DMS79 (cell line): ENCODE measurements at places on chromosomes 11 and 22.

DNA sequence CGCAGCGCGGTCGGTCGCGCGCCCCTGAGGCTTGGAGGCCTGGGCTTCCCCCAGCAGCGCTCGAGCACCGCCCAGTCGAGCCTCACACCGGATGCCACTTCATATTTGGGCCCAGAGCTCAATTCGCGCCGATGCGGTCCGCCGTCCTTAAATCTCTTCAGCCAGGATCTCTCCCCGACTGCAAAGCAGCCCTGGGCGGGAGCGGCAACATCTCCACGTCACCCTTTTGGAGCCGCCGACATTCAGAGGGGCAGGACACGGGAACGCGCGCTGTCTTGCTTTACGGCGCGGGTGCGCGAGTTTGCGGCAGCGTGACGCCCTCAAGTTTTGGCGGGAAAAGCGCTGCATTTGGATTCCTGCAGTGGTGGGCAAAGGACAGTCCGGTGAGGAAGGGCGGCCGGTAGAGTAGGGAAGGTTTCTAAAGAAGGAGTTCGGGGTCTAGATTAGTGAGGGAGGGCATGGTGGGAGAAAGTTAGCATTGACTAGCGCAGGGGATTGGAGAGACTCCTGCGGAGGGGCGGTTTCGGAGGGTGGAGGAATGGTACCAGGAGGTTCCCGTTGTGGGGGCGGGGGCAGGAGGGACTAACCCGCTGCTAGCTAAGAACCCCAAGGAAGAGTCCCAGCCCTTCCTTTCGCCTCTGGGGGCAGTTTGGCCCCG lies 796 bp downstream of the CHEK1 start:
- DNase-seq: peak; percentile 90

GRCh38 chr11:110797453-110797852 lies 85.2 kb upstream of the ARHGAP20 start:
- DNase-seq: no peak

- DNase-seq: no peak
Observed at GRCh38 chr22:28442264-28442710, 237.4 kb downstream of the TTC28 start.

GRCh38 chr11:95305705-95306104 lies 74.7 kb upstream of the SESN3 start:
- no peak for DNase-seq

DNA sequence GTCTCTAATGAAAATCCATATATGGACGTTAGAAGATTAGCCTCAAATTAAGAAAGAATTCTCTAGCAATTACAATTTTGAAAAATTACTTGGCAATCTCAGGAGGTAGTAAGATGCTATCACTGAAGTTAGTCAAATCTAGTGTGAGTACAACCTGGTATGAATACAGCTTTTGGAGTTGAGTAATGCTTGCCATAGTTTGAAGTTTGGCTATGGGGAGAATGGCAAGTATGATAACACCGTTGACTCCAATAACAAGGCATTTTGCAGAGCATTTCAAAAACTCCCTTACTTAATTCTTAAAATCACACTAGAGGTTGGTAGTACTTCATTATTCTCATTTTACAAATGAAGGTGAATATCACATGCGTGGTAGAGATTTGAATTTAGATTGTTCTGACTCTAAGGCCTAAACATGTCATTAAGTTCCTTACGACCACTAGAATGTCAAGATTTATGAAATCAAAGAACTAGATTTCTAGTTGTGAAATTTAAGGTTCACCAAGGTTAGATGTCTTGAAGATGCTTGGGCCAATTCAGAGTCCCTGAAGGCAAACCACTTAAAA lies 355.4 kb downstream of the ETS1 start:
- DNase-seq: no peak

DNA sequence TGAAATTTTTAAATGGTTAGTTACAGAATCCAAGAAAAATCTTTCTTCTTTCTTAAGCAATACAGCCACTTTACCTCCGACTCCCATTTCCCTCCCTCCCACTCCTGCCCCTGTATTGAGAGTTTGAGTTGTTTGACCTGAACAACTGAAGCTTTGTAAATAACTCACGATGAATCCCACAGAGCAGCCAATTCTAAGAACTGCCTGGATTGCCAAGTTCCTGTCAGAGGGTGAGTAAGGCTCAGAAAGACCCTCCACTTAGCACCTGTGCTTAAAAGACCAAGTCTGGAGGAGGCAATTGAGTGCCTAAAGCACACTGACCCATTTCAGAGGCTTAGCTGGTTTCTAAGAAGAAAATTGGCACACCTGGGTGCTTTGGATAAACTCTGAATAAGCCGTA lies 158.5 kb downstream of the MSANTD4 start:
- no peak for DNase-seq

DNA sequence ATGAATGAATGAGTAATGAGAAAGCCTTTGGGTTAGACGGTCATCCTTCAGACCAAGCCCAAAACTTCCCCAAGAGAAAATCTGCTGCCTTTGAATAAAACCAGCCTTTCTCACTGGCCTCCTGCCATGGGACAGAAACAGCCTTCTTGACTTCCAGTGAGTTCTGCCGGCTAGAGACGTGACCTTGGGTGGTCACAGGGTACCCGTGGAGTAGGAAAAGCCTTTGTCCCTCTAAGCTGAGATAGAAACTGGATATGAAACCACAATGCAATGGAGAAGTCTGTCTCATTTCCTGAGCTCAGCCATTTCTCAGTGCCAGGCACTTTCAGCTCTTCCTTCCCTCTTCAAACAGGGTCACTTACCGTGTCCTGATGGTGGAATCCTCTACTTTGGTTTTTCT lies 21.2 kb upstream of the YWHAH start:
- no peak for DNase-seq

DNA sequence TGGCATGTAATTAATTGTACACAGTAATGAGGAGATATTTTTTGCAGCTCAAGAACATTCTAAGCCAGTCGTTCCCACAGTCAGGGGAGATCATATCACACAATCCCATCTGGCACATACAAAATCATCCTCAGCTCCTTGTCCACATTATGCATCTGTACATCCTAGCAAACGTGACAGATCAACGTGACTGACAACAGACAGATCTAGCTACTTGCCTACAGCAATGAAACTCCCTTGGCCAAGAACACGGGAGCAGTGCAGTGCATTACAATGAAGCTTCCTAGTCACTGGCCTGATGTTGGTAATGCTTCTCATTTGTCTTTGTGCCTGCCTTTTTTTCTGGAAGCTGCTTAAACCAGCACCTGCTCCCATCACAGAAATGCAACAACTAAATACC lies 24.5 kb upstream of the GUCY1A2 start:
- DNase-seq: no peak

GRCh38 chr11:88861618-88862017 lies 204.2 kb downstream of the GRM5 start:
- no peak for DNase-seq

DNA sequence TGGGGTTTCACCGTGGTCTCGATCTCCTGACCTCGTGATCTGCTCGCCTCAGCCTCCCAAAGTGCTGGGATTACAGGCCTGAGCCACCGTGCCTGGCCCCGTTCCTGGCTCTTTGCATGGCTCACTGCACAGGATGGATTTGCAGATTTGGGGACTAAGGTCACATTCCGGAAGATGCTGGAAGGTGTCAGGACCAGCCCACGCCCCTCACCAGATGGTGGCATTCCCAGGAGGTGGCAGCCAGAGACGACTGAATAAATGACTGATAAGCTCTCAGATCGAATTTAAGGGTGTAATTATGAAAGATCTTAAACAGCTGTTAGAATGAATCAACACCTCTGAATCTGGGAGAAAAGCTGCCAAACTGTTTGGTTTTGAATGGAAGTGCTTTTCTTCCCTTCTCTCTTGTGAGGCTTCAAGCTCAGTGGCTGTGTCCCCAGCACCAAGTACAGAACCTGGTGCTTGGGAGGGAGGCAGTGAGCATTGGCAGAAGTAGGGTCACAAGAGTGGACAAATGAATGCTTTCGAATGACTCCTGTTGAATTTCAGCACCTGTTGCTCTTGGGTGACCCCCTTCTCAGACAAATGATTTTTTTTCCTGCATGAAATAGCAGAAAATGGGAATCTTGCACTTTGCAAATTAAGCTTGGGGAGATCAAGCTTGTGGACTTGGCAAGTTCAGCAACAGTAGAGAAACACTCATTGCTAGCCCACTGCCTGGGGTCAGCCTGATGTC lies 69.6 kb downstream of the KIAA1671 start:
- DNase-seq: no peak

DNA sequence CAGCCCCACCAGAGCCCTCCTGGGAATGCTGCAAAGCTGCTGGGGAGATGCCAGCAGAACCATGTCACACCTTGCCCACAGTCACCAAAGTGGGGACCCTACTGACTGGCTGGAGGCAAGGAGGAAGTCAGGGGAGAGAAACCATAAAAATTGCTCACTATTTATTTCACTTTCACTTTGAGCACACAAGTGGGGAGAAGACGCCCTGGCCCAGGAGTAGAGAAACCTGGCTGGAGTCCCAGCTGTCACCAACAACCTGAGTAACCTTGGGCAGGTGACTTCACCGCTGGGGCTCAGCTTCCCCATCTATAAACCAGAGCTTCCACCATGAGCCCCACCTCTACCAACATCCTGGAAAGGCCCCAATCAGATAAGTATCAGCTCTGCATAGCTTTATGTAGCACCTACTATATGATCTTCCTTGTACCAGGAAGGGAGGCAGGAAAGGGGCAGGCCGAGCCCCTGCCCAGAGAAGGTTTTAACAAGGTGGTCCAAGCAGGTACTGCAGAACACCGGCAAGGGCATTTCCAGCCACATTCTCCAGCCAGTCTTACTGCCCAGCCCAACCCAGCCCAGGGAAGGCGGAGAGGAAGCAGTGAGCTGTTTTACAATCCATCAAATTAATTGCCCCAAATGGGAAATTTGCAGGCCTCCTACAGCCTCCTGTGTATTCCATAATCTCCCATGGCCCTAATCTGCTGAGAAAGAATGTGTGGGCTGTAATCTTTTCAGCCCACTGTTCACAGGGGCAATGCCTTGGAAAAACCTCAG lies 27.6 kb downstream of the PLEKHA7 start:
- peak; percentile 78 for DNase-seq

GRCh38 chr11:17452668-17453067 lies 24.0 kb downstream of the ABCC8 start:
- no peak for DNase-seq

- no peak for DNase-seq
Observed at GRCh38 chr11:125494974-125495725, 915 bp downstream of the FEZ1 start.

DNA sequence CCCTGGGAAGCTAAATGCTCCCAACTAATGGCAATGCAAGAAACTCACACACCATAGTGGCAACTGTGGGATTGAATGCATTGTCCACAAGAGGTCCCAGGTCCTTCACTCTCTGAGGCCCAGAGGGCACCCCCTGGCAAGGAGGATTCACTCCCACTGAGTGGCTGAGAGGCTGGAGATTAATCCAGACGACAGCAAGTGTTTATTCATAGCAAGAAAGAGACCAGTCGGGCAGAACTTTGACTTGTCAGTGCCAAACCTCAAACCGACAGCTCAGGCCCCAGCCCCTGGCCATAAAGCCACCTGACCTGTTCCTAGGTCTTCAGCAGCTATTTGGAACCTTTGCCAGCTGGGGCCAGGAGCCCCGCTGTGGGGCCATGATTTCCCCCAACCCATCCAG lies 54.5 kb upstream of the MPEG1 start:
- no peak for DNase-seq

- no peak for DNase-seq
Observed at GRCh38 chr11:32947978-32948377, 55.4 kb downstream of the QSER1 start.
